ENCODE measurements at places on chromosomes 4 and X.

- DNase-seq: no peak
Measured at GRCh38 chr4:48008021-48008596, 8.4 kb downstream of the CNGA1 start.

DNA sequence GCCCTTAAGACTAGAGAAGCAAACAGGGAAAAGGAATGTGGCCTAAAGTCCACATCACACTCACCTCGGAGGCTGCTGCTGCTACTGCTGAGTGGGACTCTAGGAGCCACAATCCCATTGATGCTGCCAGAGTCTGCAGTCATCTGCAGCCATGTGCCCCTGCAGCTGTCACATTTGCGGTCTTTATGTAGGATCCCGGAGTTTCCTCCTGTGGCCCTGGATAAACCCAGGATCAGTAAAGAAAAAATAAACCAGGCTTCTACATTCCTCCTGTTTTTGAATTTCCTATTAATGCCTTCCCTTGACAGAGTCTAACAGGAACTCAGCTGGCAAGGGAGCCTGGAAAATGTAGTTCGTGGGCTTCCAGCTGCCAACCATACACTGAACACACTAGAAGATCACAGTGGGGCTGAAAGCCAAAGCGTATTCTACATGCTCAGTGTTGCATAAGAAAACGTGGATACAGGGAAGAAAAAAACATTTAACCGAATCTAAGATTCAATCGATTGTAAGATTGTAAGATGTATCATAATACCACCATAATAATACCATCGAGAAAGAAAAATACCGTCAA lies 10.3 kb upstream of the PHEX start:
- DNase-seq: no peak

DNA sequence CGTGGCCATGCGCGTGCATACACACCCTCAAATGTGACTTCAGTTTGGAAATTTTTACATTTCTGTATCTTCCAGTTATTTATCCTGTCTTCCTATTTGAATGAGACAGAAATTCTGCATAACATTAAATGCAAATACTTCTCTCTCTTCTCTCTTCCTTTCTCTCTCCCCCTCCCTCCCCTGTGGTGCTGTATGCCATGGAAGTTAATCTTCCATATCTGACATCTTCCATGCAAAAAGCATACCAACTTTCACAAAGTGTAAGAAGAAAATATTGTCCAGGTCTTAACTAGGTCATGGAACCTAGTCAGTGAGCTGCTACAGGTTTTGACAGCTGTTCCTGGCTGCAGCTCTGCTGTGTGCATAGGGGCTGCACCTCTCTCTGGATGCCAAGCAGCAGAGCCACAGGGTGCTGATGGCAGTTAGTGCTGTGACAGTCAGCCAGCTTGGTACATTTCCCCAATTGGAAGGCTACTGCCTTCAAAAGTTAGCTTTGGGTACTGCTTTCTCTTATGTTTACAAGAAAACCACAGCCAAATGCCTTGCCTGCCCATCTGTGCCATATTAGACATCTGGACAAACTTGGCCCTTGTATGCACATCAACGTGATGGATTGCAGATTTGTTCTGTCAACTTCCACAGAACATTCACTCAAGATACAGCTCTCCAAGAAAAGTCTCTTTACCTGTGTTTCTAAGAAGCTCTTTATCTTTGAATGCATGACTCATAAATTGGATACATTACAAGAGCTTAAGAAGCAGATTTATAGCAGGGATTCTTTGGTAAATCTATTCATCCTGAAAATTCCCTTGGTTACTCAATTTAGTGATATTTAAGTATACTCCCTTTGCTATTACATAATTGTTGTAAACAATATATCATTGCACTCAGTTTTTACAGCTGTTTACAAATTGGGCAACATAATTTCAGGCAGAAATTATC lies 623.8 kb downstream of the EPHA5 start:
- no peak for DNase-seq

- DNase-seq: no peak
Measured at GRCh38 chr4:155948541-155948940, 5.1 kb downstream of the CTSO start.

DNA sequence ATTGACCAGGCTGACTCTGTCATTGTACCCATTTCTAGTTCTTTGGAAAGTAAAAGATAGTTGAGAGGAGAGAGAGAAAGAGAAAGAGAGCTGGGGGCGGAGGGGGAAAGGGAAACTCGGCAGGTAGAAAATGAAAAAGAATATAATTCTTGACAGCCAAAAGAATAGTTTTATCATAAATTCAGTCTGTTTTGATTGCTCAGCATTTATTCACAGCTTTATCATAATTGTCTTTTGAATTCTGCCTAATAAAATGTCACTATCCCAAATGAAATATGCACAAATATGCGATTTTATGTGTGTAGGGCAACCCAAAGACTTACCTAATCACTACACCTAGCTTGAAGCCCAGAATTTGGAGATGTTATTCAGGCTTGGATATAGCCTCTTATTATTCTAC lies 1024.0 kb upstream of the PABPC4L start:
- no peak for DNase-seq

DNA sequence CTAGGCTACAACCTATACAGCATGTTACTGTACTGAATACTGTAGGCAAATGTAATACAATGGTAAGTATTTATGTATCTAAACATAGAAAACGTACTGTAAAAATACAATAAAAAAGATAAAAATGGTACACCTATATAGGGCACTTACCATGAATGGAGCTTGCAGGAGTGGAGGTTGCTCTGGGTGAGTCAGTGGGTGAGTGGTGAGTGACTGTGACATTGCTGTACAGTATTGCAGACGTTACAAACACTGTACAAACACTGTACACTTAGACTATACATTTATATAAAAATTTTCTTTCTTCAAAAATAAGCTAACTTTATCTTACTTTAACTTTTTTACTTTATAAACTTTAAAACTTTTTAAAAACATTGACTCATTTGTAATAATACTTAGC lies 190.3 kb upstream of the NR3C2 start:
- no peak for DNase-seq

GRCh38 chr4:101020956-101021355 lies 326.4 kb downstream of the PPP3CA start:
- peak; percentile 75 for DNase-seq

DNA sequence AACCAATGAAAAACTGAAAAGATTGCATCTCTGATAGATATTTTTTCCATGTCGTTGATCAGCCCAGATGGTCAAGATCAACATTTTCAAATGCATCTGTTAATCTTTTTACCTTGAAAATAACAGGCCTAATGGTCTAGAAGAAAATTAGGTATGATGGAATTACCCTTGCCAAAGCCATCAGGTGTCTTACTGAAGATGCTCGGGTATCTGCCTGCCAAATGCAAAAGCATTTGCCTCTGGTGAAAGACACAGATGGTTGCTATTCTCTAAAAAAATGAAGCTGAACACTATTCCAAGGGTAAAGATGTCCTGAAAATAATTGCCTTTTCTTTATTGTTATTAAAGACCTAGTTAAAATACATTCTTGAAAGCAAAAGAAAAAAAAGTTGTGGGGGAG lies 126.0 kb downstream of the FNIP2 start:
- no peak for DNase-seq

GRCh38 chr4:124579896-124580295 lies 132.6 kb downstream of the ANKRD50 start:
- DNase-seq: no peak

- peak; percentile 6 for DNase-seq
Measured at GRCh38 chr4:72186714-72187113, 154.9 kb downstream of the NPFFR2 start.

GRCh38 chrX:104113222-104113965 lies 1.1 kb downstream of the ZCCHC18 start:
- DNase-seq: peak; percentile 58

DNA sequence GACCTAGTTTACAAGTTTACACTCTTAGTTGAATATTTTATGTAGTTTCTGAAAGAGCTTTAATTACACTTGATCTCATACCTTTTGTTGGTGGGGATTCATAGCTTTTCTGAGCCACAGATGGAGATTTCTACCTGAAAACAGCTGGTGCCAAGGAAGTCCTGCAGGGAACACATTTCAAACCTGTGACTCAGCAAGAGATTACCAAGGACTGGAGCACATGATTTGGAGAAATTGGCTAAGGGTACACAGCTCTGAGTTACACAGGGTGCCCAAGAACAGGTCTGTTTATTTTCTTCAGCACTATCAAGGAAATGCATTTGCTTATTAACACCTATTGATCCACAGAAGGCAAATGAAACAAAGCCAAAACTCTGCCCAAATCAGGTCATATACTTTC lies 691.5 kb downstream of the KCTD8 start:
- no peak for DNase-seq

DNA sequence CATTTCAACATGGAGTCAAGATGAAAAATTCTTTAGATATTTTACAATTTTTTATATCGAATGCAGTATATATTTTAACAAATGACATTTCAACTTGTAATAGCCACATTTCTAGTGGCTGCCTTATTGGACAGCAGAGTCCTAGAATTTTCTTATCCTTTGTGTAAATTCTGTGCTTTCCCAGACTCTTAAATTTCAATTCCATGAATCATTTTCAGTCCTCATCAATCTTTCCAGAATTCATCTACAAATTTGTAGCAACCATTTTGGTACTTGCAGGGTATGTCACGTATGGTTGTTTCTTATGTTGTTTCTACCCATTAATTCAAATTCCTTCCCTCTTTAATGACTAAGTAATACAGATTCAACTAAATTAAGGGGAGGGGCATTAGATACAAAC lies 2.7 kb downstream of the PAICS start:
- DNase-seq: no peak

DNA sequence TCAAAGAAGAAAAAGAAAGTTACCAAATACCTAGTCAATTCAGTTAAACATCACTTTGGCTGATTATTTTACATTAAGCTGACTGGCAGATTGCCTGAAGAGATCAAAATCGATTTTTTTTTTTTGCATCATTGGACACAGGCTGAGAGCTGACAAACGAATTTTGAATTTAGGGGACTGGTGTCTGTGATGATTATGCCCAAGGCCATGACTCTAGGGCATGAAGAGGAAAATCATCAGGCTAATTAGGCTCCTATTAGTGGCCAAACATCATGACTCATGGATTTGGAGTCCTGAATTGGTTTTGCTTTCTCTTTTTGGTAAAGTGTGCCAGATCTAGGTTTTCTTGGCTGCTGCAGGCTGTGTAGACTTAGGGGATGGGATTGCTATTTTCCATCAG lies 829.3 kb upstream of the LCORL start:
- DNase-seq: no peak

Measured in activated CD4-positive, alpha-beta T cell treated with anti-CD3 and anti-CD28 coated beads, Interleukin-2, Interleukin-4, amounts not matched to agents 100 ng/mL and 50 ng/mL, durations not matched to agents 16 hours and 8 hours (primary cell).